ENCODE measurements at places on chromosomes 16 and 17. TPM values are rescaled to one million over a fixed set of nuclear protein-coding genes. Genes with fewer than 3 reads are reported as not detected.

The KIF22 gene
- 64.7 TPM for total RNA-seq

The LAT gene
- 0.15 TPM for total RNA-seq

The PNMT gene
- total RNA-seq = not detected

The HBA1 gene
- not detected for total RNA-seq
